ENCODE measurements at places on chromosomes 6 and 20. TPM values are rescaled to one million over a fixed set of nuclear protein-coding genes. Genes with fewer than 3 reads are reported as not detected.

DNA sequence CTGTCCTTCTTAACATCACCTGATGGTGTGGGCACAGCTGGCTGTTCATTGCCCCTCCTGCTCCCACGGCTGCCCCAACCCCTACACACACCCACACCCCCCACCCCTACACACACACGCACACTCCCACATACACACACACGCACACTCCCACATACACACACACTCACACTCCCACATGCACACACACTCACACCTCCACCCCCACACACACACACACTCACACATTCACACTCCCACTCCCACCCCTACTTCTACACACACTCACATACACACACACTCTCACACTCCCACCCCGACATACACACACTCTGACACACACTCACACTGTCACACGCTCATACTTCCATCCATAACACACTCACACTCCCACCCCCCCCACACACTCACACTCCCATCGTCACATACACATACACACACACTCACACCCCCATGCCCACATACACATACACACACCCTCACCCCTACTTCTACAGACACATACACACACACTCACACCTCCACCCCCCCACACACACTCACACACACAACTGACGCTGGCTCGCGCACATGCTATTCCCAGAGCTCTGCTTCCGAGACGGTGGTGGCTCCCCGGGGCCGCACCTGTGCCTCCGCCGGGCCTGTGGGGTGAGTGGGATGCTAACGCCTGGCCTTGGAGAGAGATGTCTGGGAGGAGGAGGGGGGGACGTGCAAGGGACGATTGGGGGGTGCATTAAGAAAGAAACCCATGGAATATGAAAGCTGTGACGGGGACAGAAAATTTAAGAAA, 174.8 kb upstream of the QKI start:
- DNase-seq = peak; percentile 66

The DSTN gene
- total RNA-seq = 2,370 TPM

DNA sequence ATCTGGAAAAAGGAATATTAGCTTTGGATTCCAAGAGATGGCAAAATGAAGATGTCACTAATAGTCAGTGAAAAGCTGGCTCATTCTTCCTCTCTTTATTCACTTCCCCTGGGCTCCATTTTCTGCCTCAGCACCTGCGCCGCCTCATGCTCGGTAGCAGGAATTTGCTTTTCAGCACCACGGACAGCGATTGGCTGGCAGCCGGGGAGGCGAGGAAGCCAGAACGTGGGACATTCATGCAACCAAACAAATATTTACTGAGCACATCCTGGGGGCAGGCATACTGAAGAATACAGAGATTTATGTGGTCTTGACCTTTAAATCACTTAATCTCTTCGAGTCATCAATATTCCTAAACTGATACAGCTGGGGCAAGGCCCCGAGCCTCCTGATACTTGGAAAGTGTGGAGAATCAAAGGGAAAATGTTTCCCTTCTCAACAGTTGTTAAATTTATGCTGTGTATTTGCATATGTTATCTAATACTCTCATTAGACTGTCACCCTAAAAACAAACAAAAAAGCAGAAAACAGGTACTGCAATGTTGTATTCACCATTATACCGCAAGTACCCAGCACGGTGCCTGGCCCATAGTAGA, 12.1 kb upstream of the PDYN start:
- DNase-seq = no peak

DNA sequence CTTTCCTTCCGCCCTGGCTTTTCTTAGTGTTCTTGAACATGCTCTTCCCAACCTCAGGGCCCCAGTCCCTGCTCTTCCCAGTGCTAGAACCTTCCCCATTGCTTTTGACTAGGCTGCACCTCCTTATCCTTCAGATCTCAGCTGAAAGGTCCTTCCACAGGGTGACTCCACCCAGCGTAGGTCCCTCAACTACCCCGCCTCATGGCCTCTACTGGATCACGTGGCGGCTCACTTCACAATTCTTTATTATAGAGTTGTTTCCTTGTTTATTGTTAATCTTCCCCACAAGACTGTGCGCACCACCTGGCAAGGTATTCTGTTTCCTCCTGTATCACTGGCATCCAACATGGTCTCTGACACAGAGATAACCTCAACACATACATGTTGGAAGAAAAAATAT, 31.2 kb downstream of the TTLL9 start:
- DNase-seq = no peak

DNA sequence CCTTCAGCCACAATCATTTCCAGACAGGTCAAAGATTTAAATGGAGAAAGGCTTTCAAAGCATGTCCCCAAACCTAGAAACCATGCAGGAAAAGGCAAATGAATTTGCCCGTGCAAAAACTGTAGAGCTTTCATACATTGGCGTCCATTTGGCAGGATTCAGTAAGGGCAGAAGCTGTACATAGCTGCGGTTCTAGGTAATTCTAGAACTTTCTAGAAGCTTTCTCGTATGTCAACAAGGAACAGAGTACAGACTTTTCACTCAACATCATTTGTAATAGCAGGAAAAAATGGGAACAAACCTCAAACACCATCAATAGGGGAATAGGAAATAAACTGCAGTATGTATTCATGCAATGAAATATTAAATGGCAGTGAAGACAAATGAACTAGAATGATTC, 11.1 kb upstream of the MAPK13 start:
- no peak for DNase-seq

GRCh38 chr6:83546636-83547035, 34.3 kb downstream of the PRSS35 start:
- no peak for DNase-seq

DNA sequence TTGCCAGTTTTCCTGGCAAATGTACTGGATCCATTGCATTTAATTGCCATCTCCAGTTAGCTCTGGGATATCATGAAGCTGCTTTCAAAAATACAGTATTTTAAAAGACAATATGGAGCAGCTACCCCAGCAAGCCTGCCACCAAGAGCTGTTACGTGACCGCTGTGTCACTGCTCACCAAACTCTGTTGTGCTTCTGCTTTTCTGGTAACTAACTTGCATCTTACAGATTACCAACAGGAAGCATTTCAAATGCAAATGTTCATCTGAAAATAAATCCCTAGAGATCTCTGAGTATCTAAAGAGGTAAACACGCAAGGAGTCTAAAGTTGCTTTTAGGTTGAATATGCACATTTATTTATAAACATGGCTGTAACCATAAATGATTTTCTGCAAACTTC, 1008.3 kb downstream of the KIF16B start:
- no peak for DNase-seq

GRCh38 chr20:52963131-52963530, 9.0 kb upstream of the TSHZ2 start:
- DNase-seq = no peak

The CCN2 gene
- 418 TPM for total RNA-seq

DNA sequence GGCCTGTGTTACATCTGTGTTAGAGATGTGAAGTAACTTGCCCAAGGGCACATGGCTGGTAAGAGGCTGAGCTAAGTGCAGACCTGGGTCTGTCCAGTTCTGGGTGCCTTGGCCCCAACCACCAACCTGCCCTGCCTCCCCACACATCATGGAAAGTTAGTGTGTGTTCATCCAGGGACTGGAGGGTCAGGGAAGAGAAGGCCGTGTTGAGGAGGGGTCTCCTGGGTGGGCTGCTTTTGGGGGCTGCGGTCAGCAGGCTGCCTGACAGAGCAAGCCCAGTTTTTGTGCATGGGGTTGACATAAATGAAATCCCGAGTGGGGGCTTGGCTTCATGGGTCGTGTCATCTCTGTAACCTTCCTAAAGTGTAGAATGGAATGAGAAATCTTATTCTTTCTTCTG, 10.9 kb downstream of the PYGB start:
- DNase-seq = no peak

GRCh38 chr6:118344014-118344670, 204.0 kb upstream of the PLN start:
- no peak for DNase-seq

GRCh38 chr20:63158352-63158751, 57.6 kb downstream of the YTHDF1 start:
- DNase-seq = no peak

Data from esophagus muscularis mucosa (tissue), 4 donors.